ENCODE measurements at places on chromosomes 3 and 15.
A peak's percentile ranks its signal among the peaks of the same experiment; 100 is the strongest.

GRCh38 chr3:98744283-98744682 is 18.9 kb upstream of the ST3GAL6 start:
- DNase-seq: no peak

DNA sequence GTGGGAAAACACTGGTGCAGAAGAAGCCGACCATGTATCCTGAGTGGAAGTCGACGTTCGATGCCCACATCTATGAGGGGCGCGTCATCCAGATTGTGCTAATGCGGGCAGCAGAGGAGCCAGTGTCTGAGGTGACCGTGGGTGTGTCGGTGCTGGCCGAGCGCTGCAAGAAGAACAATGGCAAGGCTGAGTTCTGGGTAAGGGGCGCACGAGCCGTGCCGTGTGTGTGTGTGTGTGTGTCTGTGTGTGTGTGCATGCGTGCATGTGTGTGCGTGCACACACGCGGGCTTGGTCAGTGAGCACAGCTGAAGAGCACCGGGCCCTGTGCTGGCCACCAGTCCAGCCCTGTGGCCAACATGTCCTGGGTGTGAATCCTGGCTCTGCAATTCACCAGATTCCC is 18.6 kb downstream of the PRKCD start:
- DNase-seq: no peak

DNA sequence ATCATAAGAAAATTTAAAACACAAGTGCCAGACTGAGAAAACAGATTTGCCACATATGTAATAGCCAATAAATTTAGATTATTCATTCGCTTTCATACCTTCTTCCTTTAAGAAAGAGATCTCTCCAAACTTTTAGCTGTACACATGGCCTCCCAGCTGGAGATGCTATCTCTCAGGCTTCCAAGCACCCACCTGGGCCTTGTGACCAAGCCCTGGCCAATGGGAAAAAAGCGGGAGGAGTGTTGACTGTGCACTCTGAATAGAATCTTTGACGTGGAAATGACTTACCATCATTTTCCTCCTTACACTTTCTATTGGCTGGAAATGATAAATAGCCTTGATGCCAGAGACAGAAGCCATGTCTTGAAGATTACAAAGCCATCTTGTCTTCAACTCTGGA is 1106.6 kb downstream of the TBL1XR1 start:
- no peak for DNase-seq

GRCh38 chr3:63921741-63922482 is 9.7 kb upstream of the SCAANT1 start:
- DNase-seq: no peak

- DNase-seq: no peak
Observed at GRCh38 chr3:187999821-188000220, 154.1 kb upstream of the LPP start.

DNA sequence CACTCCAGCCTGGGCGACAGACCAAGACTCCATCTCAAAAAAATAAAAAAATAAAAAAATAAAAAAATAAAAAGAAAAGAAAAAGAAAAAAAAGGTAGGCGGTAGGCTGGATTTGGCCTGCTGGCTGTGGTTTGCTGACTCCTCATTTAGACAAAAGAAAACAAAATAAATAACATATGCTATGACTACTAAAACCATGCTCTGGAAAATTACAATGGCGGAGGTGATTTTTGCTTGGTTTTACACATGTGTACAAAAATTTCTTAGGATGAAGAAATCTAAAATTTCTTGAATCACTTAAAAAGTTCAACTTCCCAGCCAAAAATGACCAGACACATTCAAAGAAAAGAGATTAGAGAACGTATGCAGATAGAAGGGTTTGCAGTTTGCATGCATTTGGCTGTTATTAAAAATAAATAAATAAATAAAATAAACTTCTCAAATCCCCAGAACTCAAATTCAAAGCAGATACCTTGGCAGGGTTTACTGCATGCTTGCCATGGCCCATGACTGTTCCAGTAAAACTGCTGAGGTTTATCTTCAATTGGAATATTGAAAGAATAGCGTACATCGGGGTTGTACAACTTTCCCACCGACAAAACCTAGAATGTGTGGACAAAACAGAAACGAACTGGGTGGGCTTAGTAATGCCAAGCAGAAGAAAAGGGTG is 65.9 kb downstream of the ADAMTS9 start:
- no peak for DNase-seq

GRCh38 chr15:66850078-66850991 is 148.3 kb downstream of the SMAD6 start:
- DNase-seq: peak; percentile 41

- DNase-seq: peak; percentile 16
Observed at GRCh38 chr3:179432021-179432420, 19.2 kb downstream of the GNB4 start.

DNA sequence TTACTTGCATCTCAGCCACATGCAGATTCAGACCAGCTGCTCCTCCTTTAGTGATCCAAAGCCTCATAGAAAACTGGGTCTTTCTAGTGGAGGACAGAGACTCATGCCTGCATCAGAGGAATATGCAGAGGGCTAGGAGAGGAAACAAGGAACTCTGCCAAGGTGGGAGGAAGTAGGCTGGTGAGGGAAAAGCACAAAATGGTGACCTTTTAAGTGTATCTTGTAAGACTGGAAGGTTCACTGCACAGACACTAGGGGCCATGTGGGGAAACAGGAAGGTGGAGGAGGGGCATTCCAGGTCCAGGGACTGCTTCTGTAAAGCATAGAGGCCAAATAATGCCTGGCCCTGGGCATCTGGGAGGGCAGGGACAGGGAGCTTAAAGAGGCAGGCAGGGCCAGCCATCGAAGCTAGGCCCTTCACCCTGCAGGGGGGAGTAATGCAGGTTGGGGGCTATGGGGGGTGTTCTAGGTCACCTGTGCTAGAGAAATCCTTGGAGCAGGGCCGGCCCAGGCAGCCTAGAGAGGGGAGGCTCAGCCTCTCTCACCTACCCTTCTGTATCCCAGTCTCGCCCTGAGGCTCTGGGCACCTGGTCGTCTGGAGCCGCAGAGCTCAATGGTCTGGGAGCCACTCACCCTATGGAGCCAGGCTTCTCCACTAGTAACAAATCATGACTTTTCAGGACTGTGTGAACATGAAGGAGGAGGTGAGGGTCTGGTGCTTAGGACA is 117.7 kb downstream of the DNAJB8 start:
- DNase-seq: peak; percentile 47

DNA sequence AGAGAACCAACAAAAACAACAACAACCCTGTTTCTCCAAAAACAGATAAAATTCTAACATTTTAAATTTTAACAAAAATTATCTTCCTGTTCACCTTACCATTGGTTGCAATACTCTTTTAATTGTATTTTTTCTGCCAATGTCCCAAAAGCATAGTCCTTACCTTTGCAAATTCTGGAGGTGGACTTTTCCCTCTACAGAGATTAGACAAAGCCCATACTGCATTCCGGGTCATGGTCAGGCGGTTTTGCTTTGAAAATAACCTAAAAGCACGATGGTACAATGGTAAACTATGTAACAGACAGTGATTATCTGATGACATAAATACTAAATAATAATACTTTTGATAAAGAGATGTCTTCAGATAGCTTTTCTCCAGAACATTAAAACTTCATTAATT is 35.5 kb upstream of the WDR5B start:
- no peak for DNase-seq

- no peak for DNase-seq
Observed at GRCh38 chr3:196774191-196774820, 34.6 kb downstream of the PAK2 start.

GRCh38 chr3:184711493-184712247 is at the start of gene MAGEF1:
Gene MAGEF1 (minus strand): TSS chr3:184712064. CDS start chr3:184711821, 243 bp downstream.
- peak; percentile 85 for DNase-seq

DNA sequence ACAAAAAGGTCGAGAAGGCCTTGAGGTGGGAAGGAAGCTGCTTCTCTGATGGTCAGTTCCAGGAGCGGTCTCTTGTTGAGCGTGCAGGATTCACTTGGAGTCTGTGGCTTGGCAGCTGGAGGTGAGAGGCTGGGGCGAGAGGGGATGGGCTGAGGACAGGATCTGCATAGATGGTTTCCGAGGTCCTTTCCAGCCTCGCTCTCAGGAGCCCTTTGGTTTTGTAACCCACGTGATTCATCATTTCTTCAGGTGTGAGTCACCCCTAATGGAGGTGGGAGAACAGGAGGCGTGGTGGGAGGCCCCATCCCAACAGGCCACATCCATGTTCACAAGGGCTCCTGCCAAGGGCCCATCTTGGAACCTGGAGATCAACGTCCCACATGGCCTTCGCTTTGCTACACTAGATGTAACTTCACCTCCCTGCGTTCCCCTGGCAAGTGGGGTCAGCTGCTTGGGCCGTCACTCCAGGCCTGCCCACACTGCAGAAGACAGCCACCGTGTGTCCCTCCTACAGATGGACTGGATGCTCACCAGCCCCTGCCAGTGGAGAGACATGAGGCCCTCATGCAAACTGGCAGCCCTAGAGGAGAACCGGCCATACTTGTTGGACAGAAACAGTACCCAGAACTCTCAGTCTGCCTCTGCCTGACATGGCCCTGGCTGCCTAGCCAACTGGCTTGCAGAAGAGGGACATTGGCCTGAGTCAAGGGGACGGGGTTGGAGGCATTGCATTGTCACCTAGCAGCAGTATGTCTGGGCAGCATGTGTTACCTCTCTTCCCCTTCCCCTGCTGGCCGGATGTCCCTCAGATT is 1.6 kb upstream of the PCSK6 start:
- DNase-seq: peak; percentile 71
